ENCODE measurements at places on chromosomes 4 and X. TPM values are rescaled to one million over a fixed set of nuclear protein-coding genes. Genes with fewer than 3 reads are reported as not detected.

GRCh38 chr4:35938936-35939335 lies 305.4 kb downstream of the ARAP2 start:
- no peak for DNase-seq

The SSX2B gene
- not detected for total RNA-seq

The SERPINA7 gene
- total RNA-seq: not detected

- DNase-seq: no peak
Measured at GRCh38 chrX:94524867-94525266, 850.9 kb downstream of the FAM133A start.

Measured in NCI-H460 (cell line).